ENCODE measurements at places on chromosomes 6 and 20.

- peak; percentile 52 for DNase-seq
These were observed 96.2 kb downstream of the EYA4 start for GRCh38 chr6:133337308-133337707.

DNA sequence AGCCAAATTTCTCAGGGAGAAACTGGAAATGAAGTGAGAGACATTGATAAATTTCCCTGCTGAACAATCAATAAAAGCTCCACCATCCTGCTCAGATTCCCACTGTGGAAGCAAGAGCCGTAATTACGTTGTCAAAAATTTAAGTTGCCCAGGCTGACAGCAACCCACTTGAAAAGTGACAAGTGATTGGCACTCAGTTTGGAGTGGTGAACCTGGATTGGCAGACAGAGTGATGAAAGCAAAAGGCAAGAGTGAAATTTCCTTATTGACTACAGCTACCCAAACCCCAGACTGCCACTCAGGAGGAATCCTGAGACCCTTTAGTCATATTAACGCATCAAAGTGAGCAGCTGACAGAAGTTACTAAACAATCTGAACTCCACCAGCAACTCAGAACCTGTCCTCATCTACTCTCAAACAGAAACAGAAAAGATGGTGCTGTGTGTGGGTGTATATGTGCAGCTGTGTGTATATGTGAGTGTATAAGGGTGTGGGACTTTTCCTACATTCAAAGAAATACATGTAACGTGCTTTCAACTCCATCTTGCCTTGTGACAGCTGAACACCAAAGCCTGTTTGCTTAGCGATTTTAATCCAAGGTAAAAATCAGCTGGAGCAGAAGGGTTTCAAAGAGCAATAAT is 157.4 kb downstream of the PKHD1 start:
- no peak for DNase-seq

- no peak for DNase-seq
These were observed 18.8 kb upstream of the BACH2 start for GRCh38 chr6:90315354-90315950.

- peak; percentile 83 for DNase-seq
These were observed 15.6 kb upstream of the UBE2J1 start for GRCh38 chr6:89368107-89368506.

DNA sequence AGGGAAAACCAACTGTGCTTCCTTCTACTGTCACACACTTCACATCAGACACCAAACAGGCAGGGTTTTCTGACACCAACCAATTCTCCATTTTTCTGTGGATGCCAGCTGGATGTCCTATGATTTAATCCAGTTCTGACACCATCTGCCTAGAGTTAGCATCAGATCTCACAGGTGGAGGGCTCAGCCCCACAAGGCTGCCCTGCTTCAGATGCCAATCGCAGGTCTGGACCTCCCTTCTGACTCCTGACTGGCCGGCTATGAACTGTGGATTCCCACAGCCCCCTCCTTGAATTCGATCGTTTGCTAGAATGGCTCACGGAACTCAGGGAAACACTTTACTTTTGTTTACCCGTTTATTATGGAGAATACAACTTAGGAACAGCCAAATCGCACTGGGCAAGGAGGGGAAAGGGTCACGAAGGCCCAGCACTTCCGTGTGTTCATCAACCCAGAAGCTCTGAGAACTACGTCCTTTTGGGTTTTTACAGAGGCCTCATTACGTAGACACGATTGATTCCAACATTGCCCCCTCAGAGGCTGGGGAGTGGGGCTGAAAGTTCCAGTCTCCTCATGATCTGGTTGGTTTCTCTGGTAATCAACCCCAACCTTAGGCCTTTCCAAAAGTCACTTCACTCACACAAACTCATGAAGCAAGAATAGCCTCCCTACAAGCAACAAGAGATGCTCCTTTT is 25.4 kb upstream of the MAS1 start:
- no peak for DNase-seq

- DNase-seq, result no peak
These were observed 41.5 kb upstream of the TGM3 start for GRCh38 chr20:2254333-2254732.

DNA sequence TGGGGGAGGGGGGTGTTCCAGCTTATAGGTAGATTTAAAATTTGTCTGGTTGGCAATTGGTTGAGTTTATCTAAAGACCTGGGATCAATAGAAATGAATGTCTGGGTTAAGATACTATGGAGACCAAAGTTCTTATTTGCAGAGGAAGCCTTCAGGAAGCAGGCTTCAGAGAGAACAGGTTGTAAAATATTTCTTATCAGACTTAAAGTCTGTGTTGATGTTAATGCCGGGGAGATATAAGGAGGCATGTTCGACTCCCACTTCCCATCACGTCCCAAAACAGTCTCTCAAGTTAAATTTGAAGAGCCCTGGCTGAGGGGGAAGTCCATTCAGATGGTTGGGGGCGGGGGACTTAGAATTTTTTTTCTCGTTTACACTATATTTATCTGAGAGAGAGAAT is 12.3 kb upstream of the BLCAP start:
- no peak for DNase-seq

DNA sequence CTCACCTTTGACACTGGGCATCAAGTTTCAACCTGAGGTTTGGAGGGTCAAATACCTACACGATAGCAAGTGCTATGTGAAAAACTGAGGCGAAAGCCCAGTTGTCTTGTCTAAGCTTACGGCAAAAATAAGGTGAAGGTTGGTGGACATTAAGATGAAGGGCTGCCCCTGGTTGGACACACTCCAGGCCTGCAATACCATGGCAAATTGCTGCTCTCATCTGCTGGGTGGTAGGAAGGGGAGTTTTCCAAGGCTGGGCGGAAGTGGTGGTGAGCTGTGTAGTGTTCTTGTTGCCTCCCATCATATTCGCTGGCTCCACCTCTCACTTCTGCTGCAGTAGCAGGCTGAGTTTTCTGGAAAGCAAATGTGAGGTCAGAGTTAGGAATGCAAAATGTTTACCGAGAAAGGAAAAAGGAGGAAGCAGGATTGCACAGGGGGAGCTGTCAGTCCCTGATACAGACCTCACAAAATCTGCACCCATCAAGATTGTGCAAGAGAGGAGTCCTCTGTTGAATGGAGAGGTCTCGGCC is 33.7 kb downstream of the SCP2D1 start:
- DNase-seq, result no peak

- DNase-seq, result peak; percentile 75
These were observed 646.3 kb downstream of the UTRN start for GRCh38 chr6:144931172-144932035.

GRCh38 chr6:30600451-30600961 is 16.5 kb downstream of the PPP1R10 start:
- DNase-seq, result no peak

GRCh38 chr6:16949716-16950115 is 152.1 kb upstream of the STMND1 start:
- peak; percentile 34 for DNase-seq

- no peak for DNase-seq
These were observed 4.9 kb downstream of the RIMS4 start for GRCh38 chr20:44805335-44805978.

DNA sequence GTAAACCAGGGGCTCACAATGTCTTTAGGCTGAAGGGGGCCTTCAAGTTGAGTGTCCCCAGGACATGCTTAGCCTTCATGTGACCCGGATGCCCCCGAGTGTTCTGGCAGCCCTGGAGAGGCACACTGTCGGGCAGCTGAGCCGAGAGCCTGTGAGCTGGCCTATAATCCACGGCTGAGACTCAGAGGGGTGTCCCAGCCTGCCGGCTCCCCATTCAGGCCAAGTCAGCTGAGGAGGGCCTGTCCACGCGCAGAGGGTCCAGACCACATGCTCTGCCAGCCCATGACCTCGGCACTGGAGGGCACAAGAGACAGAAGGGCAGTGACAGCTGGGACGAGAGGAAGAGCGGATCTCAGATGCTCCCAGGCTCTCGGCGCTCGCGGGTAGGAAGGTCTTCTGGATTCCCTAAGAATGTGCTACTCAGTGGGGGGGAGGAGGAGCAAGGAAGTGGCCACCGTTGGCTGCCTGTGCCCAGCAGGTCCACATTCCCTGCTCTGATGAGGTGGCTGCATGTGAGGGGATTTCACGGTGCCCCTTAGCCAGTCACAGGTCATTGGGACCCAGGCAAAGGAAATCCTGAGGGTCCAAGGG is 224.7 kb downstream of the NRN1 start:
- no peak for DNase-seq

DNA sequence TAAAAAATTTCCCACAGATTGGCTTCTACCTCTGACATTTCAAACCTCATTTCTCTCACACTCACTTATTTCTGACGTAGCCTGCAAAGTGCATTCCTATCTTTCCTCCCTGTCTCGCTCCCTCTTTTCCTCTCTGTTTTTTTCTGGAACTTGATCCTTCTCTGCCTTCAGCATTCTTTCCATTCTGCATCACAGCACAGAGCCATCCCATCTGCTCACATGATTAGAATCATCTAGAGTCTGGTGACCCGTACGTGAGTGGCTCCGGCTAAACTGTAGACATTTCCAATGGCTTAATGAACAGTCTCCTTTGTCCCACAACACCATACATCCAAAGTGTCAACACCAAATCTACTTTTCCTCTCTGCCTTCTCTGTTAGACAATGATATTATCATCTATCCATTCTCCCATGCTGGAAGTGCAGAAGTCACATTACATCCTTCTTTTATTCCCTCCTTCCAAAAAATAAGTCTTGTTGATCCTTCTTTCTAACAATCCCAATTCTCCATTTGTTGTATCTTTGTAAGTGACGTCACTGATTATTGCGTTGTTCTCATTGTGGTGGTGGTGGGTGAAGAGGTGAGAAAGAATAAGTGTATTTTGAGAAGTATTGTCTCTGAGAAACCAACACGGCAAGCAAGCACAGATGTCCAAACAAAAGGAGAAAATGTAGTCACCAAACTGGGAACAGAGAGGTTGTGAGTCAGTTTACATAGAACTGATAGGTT is 41.6 kb downstream of the OPRM1 start:
- DNase-seq, result peak; percentile 32

DNA sequence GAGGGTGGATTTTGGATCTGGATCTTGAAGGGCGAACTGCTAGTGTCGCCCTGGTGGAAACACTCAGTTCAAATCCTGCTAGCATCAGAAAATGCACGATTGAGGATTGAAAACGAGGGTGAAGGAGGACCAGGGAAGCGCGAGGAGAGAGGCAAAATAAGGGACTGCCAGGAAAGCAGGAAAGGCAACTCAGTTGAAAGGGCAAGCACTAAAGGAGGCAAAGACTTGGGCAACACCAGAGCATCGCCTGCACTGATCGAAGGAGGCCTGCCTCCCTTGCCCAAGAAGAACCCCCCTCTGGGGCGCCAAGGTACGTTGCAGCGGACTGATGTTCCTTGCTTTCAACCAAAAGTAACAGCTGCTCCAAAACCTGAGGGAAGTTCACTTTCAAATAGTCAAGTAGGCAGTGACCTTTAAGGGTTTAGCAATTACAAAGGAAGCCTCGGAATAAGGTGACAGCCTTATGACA is 308 bp upstream of the COL21A1 start:
- DNase-seq, result no peak

GRCh38 chr6:38573801-38574395 is 65.8 kb downstream of the BTBD9 start:
- no peak for DNase-seq

- peak; percentile 78 for DNase-seq
These were observed 140.8 kb upstream of the CARMIL1 start for GRCh38 chr6:25138233-25138933.

GRCh38 chr6:167913699-167914098 is 83.8 kb upstream of the KIF25 start:
- DNase-seq, result no peak

GRCh38 chr20:20695250-20695816 is 17.1 kb downstream of the RALGAPA2 start:
- DNase-seq, result no peak
